Right ventricle myocardium superior (tissue), 1 donor: ENCODE measurements at places on chromosomes 1 and 21.

- no peak for DNase-seq
Observed at GRCh38 chr1:204313675-204314074, 46.1 kb downstream of the PLEKHA6 start.

- DNase-seq = no peak
Observed at GRCh38 chr21:33078907-33079582, 9.1 kb downstream of the OLIG1 start.

DNA sequence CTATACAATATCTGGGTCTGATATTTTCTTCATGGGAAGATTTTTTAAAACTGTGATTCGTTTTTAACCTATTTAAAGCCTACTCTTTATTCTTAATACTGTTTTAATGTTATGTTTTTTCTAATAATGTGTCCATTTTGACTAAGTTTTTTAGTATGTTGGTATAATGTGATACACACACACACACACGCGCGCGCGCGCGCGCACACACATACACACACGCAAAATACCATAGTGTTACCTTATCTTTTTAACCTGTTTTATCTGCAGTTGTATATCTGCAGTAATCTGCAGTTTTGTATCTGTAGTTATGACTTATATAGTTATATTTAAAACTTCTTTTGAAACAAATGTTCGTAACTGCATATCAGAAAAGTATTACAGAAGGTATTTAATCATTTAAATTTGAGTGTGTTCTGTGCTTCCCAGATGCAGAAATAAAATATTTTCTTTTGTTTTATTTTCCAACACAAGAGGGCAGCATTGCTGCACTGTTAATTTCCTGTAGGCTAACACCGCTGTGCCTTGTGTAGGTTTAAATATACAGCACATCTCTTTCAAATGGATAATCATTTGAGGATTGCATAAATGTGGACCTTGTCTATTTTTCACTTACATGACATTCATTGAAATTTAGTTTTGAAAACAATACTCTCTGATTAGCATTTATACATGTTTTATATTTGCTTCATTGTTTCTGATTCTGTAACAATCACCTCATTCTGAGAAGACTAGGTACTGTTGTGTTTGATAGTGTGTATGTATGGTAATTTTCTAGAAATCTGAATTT, 166.1 kb downstream of the PDE4B start:
- DNase-seq = peak; percentile 47

DNA sequence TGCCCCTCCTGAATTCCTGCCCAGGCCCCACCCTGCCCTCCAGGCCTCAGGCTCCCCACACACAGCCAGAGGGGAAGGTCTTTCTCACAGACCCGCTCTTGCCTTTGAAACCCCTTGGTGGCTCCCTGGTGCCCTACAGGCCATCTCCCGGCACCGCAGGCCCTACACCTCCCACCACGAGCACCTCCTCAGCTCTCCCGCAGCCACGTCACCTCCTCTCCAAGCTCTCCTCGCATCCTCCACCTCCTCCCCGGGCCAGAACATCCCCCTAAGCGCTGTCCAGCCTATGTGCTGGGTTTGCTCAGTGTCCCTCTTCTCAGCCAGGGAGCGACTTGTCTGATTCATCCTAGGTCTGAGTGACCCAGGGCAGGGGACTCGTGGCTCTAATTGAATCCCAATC, 66.4 kb downstream of the DMRTB1 start:
- DNase-seq = no peak

DNA sequence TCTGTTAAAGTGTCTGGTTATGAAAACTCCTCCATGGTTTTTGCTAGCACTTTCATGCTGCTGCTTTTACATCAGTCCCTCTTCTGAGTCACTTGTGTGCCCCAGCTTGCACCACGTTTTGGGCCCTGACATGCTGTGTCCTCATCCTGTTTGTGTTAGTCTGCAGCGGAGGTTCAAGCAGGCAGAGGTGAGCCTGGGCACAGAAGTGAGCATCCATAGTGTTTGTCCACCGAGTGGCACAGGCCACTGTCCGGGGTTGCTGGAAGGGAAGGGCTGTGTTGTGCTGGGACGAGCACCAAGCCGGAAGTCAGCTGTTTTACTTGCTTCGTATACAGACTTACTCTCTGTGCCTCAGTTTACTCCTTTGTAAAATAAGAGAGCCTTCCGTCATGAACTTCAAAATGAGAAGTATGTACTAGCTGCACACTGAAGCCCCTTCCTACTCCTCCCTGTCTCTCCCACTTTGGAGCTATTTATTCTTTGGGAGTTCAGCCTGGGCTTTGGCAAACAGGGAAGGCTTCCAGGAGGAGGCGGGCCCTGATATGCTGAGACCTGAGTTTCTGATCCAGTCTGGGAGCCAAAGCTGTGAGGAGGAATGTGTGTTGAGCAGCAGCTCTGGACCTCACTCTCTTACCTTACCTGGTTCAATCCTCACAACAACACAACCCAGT, 10.7 kb upstream of the LAPTM5 start:
- peak; percentile 11 for DNase-seq

GRCh38 chr1:203331224-203331623, 19.7 kb downstream of the FMOD start:
- DNase-seq = no peak

DNA sequence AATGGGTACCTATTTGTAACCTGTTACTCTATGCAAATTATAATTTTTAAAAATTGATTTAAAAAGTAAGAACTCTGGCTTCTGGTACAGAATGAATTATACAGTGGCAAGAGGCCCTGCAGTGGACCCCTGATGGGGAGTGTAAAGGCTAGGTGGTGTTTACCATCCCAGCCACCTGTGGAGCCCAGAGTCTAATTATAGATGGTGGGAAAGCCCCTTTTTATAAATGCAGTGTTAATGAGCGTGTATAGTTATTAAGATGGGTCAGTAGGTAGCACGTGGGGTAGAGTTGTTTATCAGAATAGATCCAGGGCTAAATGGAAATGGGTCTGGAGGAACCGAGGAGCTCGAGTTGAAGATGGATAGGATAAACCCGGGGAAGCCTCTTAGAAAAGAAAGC, 13.9 kb upstream of the PRELP start:
- no peak for DNase-seq

- DNase-seq = peak; percentile 54
Observed at GRCh38 chr1:6743189-6744101, 41.8 kb upstream of the CAMTA1 start.

GRCh38 chr1:198788561-198789064, 149.8 kb downstream of the PTPRC start:
- DNase-seq = no peak

DNA sequence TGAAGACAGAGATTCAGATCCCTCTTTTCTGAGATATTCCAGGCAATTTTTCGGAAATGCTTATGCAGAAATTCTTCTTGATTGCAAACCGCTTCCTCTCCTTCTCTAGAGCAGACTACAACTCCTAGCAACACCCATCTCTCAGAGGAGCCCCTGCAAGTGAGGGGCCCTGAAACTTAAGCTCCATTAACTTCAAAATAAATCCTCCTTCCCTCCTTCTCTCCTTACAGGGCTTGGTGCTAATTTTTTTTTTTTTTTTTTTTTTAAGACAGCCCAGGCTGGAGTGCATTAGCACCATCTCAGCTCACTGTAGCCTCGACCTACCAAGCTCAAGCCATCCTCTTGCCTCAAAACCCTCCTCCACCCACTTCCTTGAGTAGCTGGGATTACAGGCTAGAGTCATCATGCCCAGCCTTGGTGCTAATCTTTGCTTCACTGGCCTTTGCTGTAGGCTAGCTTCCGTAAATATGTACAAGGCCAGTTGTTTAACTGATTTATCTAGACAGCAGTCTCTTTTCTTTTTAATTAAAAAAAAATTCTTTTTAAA, 30.2 kb upstream of the SFPQ start:
- no peak for DNase-seq

GRCh38 chr1:159229896-159230295, 25.2 kb downstream of the ACKR1 start:
- DNase-seq = no peak

DNA sequence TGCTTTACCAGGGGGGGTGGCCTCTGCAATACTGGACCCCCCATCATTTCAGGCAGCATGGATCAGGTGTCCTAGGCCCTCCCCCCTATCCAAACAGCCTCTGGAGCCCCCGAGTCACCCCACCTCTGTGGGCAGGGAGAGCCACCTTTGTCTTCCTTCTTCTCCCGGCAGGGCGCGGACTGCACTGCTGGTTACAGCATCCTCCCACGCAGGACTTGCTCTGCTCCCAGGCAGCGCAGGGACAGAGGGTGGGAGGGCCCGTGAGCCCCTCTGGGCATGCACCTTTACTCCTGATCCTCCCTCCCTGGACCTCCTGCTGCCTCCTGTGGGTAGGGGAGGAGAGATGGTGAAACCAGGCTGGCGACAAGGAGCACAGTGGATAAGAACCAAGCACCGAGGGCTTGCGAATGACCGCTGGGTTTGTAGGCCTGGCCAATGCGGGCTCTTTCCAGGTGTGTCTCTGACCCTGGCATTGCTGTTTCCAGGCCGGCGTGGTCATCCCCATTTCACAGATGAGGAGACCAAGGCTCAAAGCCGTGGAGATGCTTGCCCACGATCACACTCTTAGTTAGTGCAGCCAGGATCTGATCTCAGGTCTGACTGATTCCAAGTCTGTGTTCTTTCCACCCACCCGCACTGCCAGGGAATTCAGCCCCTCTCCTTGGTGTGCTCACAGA, 73.6 kb upstream of the TARDBP start:
- DNase-seq = no peak

GRCh38 chr1:200753650-200754198, 15.0 kb downstream of the CAMSAP2 start:
- DNase-seq = no peak

DNA sequence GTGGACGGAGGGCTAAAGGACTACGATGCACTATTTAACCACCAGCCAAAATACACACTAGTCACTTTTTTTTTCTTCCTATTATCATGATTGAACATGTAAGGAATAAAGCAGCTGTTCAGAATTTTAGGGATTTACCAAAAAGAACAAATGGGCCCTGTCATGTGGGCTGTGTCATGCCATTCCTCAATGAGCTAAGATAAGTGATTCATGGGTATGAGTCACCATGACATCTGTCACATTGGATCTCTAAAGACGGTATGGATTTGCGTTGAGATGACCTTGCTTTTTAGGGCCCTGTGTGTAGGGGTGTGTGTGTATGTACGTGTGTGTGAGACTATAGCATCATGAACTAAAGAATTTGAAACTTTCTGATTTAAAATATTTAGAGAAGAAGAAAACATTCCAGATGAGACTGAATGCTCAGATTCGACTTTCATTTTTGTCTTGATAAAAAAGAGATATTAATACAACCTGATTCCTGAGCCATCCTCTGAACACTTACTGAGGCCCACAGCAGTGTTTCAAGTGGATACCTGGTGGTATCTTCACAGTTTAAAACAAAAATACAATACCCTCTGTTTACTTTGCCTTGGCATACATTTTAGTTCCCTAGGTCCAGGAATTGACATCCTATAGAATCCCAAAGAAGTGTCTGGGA, 246.1 kb upstream of the DUSP10 start:
- no peak for DNase-seq

DNA sequence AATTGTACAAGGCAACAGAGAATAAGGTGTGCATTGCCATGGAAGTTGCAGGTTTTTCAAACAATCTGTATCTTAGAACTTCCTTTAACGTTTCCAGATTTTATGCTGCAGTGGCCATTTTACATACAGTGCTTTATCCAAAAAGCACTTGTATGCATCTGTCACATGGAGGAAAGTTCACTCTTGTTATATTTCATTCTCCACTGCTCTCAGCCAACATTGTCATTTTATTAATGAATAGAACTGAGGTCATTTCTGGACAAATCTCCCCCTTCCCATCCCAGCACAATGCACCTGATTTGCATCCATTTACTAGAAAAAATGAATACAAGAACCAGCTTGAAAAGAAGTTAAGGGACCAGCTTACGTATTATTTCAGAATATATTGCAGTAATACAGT, 342.0 kb downstream of the USP25 start:
- no peak for DNase-seq

- no peak for DNase-seq
Observed at GRCh38 chr1:233459470-233459945, 132.0 kb downstream of the MAP3K21 start.

DNA sequence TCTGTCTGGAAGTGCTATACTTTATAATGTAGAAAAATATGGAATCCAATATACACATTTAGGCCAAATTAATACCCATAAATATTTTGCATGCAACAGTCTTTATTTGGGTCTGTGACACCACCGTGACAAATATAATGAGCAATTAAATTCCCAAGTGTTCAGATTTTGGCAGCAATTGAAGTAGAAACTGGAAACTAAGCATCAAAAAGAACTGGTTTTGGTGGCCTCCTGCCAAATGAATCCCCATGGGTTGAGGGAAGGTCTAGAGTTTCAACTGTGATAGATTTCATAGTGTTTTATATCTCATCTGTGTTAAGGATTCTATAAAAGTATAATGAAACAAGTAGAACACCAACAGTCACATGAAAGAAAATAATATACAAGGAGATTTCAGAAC, 88.4 kb downstream of the DPYD start:
- peak; percentile 49 for DNase-seq

DNA sequence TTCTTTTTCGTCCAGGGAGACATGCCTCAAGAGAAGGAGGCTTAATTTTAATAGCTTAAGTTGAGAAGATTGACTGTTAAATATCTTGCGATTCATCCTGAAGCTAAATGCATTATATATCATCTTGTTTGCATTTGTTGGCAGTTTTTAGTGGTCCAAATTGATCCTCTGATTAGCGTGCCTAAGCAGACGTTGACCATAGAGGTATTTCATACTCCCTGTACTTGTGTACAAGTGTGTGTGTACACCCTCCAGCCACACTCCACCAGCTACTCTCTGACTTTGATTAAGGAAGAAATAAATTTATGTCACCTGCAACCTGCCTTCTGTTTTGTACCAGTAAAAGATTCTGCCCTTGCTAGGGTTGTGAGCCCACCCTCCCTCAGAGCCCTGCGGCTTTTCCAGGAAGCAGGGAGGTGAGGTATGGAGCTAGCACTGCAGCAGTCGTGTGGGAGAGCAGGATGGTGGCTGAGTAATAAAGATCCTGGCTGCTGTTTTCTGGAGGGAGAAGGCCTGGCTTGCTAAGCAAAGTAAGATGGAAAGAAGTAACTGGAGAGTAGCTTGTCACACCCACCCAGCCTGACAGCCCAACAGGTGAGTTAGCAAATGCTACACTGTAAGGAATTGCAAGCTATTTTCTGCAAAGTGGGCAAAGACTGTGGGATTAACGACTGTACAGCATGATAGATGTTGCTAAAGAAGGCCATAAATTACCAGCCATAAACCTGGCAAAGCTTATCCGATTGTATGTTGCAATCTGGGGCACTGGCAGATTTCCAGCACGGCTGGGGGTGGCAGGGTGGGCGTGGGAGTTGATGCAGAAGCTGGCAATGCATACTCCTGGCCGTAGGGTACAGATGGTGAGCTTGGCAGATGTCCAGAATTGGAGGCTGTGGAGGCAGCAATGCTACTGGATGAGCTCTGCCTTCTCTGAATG, 170.2 kb downstream of the TNR start:
- no peak for DNase-seq

GRCh38 chr1:22050330-22050729, 2.2 kb upstream of the CDC42 start:
- no peak for DNase-seq
